ENCODE measurements at places on chromosomes 16 and 17.

GRCh38 chr17:72657467-72658317, 434.8 kb downstream of the SLC39A11 start:
- H3K4me3 ChIP-seq = no peak overlapping the region
- H3K4me1 ChIP-seq = peaks cover 11% of the 10 kb centered on the region
- no peak overlapping the region for H3K27ac ChIP-seq
- peak; percentile 27 for DNase-seq
- H3K36me3 ChIP-seq = no peaks in the 10 kb centered on the region

DNA sequence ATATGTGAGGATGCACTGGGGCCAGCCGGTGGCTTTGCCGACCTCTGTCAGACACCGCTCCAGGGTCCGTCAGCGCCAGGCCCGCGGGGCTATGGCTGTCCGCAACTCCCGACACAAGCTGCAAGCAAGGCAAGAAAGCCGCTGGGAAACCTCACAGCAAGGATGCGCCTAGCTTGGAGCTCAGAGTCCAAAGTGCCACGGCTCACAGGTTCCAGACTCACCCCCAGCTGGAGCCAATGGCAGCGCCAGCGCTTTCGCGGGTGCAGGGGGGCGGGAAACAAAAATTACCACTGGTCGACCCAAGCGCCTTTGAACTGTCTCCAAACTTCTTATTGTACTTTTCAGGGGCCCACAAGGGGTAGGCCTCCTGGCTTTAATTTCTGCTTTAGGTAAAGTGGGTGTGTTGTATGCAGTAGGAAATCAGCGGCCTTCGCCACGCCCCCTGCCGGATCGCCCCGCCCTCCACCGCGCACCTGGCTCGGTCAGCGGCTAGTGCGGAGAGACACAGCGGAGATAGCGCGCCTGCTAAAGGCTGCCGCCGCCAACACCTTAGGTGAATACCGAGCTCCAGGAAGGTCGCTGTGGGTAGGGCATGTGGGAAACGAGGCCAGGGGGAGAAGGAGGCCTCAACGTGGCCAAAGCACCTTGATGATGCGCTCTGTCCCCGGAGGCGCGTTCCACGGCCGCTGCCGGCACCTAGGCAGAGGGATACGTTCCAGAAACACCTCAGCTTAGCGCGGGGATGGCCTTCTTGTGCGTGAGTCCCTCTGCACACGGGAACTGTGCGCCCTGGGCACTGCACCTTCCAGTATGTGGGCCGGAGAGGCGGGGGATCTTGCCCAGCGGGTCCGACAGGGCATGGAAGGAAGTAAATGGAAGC, 61.0 kb upstream of the RBL2 start:
- H3K4me3 ChIP-seq = no peak overlapping the region
- peaks cover 4% of the 10 kb centered on the region for H3K4me1 ChIP-seq
- peaks cover 9% of the 10 kb centered on the region for H3K27me3 ChIP-seq
- DNase-seq = peak; percentile 79

DNA sequence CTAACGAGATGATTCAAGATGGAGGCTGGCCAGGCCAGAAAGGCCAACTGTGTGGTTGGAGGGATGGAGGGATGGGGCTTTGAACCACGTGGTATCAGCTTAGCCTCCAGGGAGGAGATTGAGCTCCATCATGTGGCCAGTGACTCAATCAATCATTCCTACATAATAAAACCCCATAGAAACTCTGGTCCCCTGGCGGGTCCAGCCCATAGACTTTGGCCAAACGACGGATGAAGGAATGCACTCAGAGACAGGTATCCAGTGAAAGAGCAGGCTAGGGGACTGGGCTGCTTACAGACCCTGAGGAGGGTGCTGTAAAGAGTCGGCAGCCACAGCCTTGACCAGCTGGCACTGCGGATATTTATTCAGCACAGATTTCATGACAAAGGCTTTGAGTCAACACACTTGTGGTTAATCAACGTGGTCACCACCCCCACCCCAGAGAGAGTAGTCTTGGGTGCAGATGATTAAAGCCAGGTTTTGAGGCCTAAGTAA, 308.7 kb upstream of the TNRC6C start:
- peaks cover 27% of the 10 kb centered on the region for H3K4me1 ChIP-seq
- H3K4me3 ChIP-seq = no peak overlapping the region
- no peak overlapping the region for H3K27ac ChIP-seq

DNA sequence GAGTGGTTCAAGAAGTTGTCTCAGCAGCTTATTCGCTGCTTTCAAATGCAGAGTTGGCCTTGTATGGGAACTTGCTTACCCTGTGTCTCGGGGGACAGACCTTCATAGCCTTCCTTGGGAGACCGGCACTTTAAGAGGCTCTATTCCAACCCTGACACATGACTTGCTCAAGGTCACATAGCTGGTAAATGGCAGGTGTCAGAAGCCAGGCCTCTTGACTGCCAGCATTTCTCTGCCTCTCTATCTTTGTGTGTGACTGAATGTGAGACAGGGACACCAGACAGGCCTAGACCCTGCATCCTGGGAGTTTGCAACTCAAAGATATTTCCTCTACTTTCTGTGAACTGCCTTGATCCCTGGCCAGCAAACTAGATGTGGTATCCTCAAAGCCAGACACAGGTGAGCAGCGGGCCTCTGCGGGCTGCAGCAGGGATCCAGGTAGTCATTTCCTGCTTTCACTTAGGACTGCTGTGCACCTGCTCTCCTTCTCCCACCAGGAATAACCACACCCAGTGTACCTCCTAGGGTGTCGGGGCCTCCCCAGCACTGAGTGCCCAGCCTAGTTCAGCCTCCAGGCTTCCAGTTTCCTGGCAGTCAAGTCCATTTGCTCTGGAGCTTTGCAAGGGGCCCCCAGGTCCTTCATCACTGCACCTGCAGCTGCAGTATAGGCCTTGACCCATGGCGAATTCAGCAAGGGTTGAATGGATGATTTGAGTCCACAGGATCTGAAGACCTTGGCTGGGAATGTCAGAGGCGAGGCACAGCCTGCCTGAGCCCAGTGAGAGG, 116.6 kb upstream of the TNRC6C start:
- no peaks in the 10 kb centered on the region for H3K27me3 ChIP-seq
- H3K4me1 ChIP-seq = peaks cover 27% of the 10 kb centered on the region
- H3K36me3 ChIP-seq = no peaks in the 10 kb centered on the region
- H3K27ac ChIP-seq = no peak overlapping the region
- H3K4me3 ChIP-seq = no peak overlapping the region

DNA sequence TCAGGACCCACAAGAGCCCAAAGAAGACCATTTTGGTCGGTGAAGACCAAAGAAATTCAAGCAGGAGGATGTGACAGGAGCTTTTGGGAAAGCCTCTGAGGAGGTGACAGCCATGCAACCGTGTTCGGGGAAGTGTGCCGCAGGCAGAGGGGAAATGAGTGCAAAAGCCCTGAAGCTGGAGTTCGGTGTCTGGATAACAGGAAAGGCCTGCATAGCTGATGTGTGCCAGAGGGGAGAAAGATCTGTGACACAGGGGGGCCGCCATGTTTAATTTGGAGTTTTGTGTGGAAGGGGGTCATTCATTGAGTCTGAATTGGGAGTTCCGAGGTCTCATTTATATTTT, 870 bp upstream of the ZC3H7A start:
- peak overlapping the region; percentile 86 for H3K4me3 ChIP-seq
- DNase-seq = no peak
- H3K4me1 ChIP-seq = peaks cover 35% of the 10 kb centered on the region
- H3K27me3 ChIP-seq = no peaks in the 10 kb centered on the region
- peaks cover 7% of the 10 kb centered on the region for H3K36me3 ChIP-seq
- peak overlapping the region; percentile 96 for H3K27ac ChIP-seq

- no peaks in the 10 kb centered on the region for H3K27me3 ChIP-seq
- no peak overlapping the region for H3K27ac ChIP-seq
- peaks cover 5% of the 10 kb centered on the region for H3K4me1 ChIP-seq
- H3K36me3 ChIP-seq = peaks cover 21% of the 10 kb centered on the region
Observed at GRCh38 chr16:25823891-25824290, 132.1 kb downstream of the HS3ST4 start.

DNA sequence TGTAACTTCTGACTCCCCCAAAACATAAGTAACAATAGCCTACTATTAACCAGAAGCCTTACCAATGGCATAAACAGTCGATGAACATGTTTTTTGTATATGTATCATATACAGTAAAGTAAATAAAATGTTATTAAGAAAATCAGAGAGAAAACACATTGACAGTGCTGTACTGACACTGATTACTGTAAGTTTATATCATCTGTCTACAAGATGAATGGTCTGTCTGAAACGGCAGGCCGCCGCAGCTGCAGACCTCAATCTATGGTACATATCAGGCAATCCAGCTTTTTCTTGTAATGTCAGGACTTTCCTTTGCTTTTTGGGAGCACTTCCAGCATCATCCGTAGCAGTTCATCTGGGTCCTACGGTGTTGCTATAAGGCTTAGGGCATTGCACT, 44.2 kb upstream of the RPH3AL start:
- H3K27me3 ChIP-seq = peaks cover 13% of the 10 kb centered on the region
- no peak overlapping the region for H3K4me3 ChIP-seq
- no peak for DNase-seq
- no peaks in the 10 kb centered on the region for H3K36me3 ChIP-seq
- H3K4me1 ChIP-seq = no peaks in the 10 kb centered on the region
- H3K27ac ChIP-seq = no peak overlapping the region

DNA sequence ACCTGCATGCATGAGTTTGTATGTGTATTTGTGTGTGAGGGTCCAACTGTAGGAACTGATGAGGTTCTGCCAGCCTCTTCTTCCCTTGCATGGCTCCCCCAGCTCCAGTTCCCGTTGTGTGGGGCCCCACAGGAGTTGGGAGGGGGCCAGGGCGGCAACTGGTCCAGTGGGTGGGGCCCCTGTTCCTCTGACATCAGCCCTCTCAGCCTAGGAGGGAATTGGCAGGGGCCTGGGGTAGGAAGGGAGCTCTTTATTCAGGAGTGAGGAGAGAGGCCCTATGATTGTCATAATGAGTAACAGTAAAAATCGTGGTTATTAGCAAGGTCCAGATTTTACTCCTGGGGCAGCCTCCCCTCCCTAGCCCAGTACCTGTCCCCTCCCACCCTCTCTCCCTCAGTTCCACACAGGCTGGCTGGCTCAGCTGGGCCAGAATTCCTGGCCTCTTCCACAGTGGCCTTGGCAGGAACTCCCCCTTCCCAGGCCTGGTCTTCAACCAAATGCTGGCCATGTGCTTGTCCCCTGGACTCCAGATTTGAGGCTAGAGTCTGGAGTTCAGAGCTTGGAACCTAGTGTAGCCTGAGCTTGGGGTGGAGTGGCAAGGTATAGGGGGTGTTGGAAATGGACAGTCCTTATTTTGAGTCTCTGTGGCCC, 18.9 kb downstream of the RARA start:
- no peaks in the 10 kb centered on the region for H3K27me3 ChIP-seq
- no peak for DNase-seq
- peaks cover 8% of the 10 kb centered on the region for H3K36me3 ChIP-seq
- H3K4me3 ChIP-seq = no peak overlapping the region
- peaks cover 19% of the 10 kb centered on the region for H3K4me1 ChIP-seq
- H3K27ac ChIP-seq = no peak overlapping the region

DNA sequence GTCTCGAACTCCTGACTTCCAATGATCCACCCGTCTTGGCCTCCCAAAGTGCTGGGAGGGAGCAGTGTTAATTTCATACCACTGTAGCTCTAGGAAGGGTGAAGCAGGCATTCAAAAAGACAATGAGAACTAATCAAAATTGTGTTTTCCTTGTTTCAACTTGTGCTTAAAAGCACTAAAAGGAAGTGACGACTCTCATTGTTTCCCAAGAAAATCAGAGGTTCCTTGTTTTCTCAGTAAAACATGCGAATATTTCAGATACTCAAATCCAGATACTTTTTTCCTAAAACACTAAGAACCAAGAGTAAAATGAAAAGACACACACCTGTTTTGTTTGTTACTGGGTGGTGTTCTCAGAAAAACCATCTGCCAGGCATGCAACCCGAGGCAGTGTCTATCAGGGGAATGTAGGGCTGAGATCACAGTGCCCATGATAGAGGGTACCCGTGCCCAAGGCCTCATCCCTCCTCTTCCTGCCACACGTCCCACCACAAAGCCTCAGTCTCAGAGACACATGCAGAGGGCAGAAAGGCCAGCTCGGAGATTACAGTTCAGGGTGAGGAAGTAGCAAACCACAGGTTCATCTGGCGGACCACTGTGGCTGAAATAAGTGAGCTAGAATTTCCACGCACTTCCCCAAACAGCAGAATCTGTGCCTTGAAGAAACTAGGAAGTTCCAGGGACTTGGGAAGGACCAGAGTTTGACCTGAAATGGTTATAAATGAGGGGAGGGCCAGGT, 33.7 kb downstream of the GINS3 start:
- no peak for DNase-seq
- H3K4me3 ChIP-seq = no peak overlapping the region
- H3K27ac ChIP-seq = no peak overlapping the region
- H3K27me3 ChIP-seq = no peaks in the 10 kb centered on the region
- H3K4me1 ChIP-seq = peaks cover 8% of the 10 kb centered on the region

GRCh38 chr17:4476017-4476416, 22.7 kb upstream of the SPNS2 start:
- no peaks in the 10 kb centered on the region for H3K27me3 ChIP-seq
- H3K27ac ChIP-seq = no peak overlapping the region
- H3K4me1 ChIP-seq = peaks cover 3% of the 10 kb centered on the region
- H3K36me3 ChIP-seq = no peaks in the 10 kb centered on the region
